ENCODE measurements at places on chromosomes 3 and 15.

GRCh38 chr15:95499397-95499796 lies 831.1 kb upstream of the NR2F2 start:
- DNase-seq: no peak

DNA sequence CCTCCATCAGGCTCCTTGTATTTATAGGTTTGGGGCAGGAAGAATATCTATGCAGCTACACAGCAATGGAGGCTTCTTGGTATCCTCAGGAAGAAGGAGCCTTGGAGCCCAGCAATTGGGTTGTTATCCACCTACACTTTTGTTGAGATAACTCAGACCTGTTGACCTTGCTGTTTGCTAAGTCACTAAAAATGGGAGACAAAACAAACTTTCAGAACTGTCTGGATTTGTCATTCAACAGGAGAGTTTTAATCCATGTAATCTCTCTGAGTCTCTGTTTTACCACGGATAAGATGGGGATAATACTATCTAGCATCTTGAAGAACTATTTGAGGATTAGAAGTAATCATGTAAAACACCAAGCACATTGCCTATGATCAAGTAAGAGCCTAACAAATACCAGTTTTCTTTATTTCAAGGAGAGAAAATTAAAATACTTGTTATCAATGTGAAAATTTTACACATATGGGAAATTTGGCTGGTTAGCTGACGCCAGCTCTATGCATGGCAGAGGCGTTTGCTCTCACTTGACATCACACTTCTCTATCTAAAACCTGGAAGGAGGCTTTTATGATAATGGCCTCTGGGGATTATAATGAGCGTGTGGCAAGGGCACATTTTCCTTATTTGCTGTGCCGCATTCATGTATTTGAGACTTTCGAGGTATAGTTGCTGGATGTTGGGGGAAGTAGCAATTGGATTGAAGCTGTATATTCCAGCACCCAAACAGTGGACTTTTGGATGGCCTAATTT lies 215.6 kb downstream of the PDCD6IP start:
- DNase-seq: no peak

DNA sequence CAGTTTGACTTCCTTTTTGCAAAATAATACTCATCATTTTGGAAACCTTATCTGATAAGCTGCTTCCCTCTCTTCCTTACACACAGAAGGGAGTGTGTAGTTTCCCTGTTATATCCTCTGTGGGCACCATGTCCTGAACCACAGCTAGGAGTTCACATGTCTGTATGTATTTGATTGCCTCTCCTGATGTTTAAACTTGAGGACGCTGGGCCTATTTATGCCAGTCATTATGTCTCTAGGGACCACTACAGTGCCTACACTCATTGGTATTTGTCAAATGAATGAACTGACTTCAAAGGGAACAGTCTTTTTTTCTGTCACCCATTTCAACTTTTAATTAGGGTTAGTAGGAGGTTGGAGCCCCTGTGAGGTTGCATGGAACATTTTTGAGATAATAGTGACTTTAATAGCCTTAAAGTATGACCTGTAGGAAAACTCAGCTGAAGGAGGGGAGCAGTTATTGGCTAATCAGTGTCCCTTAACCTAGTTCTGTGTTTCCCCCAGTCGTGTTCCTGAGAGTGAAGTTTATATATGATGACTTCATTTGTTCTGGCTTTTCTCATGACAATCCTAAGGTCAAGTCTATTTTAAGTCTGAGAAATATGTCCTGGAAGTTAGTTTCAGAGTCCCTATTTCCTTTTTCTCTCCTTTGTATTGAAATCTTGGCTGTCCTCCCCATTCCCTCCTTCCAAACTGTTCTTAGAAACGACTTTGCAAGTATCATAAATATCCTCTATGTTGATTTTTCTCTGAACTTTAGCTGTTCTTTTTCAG lies 28.9 kb downstream of the PDE8A start:
- DNase-seq: no peak

DNA sequence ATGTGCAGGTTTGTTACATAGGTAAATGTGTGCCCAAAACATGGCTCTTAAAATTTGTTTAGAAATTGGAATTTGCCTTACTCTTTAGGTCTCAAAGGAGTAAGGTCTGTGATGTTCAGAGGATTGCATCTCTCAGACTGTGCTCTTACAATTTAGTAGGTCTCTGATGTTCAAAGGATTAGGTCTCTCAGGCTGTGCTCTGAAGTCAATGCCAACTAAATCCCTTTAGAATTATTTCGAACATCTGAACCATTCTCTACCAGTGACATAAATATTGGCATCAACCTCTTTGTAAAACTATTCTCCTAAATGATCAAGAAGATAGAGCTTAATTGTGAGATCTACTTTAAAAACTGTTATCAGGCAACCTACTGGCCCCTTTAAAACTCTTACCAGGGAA lies at the start of gene OR5K1:
OR5K1 (plus strand) TSS at position 301 of the 400 bp plus-strand sequence. CDS start 6,376 bp downstream, outside the sequence.
- DNase-seq: no peak

DNA sequence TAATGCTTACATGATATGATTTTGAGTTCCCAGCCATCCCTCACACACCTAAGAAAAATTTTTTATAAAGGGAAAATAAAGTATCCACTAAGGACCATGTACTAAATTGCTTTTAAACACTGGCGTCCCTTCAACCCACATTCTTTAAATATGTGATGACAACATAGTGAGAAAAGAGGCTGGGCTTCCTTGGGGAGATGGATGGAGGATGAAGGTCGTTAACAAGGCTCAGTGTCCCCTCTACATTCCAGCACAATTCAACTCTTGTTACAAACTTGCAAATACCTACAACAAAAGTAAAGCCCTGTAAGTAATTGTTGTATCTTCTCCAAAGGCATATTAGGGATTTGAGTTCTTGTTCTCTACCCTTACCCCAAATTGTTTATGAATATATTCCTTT lies 87.2 kb upstream of the SLC4A7 start:
- DNase-seq: no peak

Data from amniotic epithelial cell (primary cell).